ENCODE measurements at places on chromosomes 12 and 14.

GRCh38 chr14:65723348-65723747 is 310.8 kb downstream of the FUT8 start:
- no peak for DNase-seq

DNA sequence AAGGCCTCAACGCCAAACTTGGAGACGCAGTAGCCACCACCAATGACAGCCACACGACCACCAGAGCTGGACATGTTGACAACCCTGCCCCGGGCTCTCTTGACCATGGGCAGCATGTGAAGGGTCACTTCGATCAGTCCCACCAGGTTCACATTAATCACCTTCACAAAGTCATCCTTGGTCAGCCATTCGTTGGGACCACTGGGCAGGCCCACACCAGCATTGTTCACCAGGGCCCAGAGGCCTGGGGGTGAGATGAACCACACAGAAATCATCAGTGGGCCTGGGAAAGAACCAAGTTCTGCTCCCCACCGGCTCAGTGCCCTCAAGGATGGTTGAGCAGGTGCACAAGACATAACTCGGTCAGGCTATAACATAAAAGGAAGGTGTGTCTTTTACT is 4.0 kb downstream of the SDR9C7 start:
- no peak for DNase-seq

DNA sequence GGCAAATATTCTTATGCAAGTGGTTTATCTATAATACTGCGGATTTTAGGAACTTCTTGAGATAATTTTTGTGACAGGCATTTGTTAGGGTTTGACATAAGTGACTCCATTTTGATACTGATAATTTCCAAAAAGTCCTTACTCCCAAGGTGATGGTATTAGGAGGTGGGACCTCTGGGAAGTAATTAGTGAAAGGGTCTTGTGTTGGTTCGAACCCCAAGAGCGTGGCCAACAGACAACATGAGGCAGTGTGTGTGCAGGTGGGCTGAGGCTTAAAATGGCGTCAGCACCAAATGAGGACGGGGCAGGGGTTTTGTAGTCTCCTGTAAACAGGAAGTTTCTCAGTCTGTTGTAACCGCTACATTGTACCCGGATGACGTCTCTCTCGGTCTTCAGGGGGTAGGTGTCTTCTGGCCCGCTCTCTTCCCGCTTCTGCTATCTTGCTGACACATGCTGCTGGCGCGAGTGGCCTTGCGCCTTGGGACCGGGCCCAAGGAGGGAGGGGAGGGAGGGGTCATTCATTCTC is 1.7 kb upstream of the C12orf43 start:
- DNase-seq: no peak

DNA sequence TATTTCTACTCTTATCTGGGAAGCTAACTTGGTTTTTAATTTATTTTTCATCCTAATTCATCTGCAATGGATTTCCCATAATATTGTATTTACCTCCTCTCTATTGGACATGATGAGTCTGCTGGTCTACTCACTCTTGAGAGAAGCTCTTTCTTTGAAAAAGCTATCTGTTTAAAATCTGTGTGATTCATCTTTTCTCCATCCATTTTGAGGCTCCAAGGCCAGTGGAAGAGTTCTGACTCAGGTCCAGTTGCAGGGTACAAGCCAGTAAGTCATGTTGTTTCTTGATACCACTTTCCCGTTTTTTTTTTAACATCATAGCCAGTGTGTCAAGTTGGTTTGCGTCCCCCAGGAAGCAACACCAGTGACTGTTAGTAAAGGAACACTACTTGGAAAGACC is 160.3 kb upstream of the BMP4 start:
- no peak for DNase-seq

GRCh38 chr12:127253797-127254327 is 1013.1 kb upstream of the TMEM132C start:
- no peak for DNase-seq

DNA sequence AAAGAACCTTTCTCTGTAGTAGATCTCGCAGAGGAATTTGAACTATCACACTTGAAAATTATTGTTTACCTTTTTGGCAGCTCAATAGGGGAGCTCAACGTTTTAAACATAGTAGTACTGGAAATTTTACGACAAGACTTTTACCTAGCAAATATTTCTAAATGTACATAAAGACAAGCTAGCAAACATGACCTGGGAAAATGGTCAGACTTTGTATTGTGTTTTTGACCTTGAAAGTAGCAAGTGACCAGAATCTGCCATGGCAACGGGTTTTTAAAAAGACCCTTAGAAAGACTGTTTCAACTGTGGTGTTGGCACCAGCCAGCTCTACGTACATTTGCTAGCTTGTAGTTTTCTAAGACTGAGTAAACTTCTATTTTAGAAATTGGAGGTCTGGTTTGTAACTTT is 20.2 kb upstream of the A2M start:
- no peak for DNase-seq
